NCI-H526 treated with DMSO at 0.1 percent for 48 hours (cell line): ENCODE measurements at places on chromosomes 7 and 10.
A peak's percentile ranks its signal among the peaks of the same experiment; 100 is the strongest.

DNA sequence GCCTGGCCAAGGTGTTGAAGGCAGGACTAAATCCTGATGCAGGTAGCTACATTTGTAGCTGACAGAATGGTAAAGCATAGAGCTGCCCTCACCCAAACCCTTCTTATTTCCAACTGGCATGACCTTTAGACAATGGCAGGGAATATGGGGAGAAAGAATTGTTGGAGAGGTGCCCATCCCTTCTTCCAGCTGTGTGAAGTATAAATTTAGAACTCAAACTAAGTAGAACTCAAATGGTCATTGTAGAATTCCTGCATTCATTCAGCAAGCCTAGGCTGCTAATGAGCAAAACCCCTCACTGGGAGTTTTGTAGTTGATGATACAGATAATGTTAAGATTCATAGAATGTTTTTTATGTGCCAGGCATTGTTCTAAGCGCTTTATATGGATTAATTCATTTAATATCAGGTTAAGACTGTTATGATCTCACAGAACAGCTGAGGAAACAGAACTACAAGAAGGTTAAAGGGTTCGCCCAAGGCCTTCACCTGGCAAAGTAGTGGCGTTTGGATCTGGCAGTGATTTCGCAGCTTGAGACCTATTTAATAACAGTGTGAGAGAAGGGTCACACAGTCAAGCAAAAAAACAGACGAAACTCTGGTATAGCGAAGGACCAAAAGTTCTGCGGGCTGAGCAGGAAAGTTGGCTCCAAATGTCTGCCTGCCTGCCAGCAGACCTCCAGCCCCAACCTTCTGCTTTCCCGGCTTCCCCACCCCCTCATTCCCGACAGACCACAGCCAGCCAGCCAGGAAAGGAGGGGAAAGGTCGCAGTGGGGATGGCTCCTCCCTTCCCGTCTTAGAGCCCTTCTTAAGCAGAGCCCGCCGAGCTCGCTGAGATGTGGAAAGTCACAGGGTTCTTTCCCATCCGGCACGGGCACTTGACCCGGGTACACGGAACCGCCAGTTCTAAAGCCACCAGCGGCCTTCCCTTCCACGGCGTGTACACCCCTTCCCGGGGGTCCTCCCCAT lies 1.6 kb upstream of the HILPDA start:
- no peak for DNase-seq

DNA sequence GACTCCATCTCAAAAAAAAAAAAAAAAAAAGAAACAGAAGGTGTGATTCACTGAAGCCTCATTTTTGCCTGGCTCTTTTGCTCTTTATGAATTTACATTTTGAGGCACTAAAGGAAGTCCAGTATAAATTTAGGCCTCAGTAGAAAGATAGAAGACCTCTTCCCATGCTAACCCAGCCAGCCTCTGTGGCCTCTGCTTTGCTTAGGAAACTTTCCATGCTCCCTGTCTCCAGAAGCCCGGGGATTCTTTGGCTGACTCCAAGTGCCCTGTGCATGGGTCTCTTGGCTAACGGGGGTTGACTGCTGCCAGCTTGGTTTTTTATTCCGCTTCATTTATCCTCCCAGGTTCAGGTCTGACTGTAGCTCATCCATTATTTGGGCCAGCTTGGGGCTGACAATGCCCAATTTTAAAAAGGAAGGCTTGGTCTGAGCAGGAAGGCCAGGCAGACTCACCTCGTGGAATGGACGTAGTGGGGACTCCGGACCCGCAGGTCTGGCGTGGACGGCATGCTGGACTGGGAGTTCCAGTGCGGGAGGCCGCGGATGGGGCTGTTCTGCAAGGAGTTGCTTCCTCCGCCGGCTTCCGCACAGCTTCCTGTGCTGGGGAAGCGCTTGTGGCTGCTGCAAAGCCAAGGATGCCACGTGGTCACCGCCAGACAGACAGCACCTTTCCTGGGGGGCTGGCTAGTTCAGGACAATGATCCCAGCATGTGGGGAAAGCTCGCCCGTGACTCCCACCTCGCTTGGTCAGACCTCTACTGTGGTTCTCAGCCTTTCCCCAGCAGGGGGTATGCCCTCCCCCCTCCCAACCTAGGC lies 72.3 kb downstream of the PRPF18 start:
- no peak for DNase-seq

DNA sequence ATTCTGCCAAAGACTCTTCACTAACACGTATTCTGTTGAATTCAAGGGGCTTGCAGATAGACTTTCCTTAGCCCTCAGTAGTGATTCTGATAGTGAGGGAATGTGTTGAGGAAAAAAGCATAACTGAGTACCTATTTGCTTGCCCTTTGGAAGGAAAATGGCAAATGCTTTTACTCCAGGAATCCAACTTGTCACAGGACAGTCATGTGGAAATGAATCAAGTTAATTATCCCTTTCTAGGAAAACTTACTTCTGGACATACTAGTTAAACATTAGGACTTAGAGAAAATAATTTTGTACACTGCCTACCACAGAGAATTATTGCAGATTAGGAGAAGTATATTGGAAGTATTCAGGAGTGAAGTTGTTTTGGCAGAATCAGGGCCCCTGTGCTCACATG lies 148.9 kb upstream of the SLC13A1 start:
- no peak for DNase-seq

- DNase-seq, result no peak
Measured at GRCh38 chr10:13633689-13634088, 46.9 kb downstream of the PRPF18 start.

DNA sequence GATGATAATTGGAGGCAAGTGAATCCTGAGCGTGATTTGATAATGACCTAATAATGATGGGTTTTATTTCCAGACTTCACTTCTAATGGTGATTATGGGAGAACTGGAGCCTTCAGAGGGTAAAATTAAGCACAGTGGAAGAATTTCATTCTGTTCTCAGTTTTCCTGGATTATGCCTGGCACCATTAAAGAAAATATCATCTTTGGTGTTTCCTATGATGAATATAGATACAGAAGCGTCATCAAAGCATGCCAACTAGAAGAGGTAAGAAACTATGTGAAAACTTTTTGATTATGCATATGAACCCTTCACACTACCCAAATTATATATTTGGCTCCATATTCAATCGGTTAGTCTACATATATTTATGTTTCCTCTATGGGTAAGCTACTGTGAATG lies 79.6 kb downstream of the CFTR start:
- DNase-seq, result no peak

GRCh38 chr7:134874407-134874806 lies 95.0 kb downstream of the CALD1 start:
- no peak for DNase-seq

DNA sequence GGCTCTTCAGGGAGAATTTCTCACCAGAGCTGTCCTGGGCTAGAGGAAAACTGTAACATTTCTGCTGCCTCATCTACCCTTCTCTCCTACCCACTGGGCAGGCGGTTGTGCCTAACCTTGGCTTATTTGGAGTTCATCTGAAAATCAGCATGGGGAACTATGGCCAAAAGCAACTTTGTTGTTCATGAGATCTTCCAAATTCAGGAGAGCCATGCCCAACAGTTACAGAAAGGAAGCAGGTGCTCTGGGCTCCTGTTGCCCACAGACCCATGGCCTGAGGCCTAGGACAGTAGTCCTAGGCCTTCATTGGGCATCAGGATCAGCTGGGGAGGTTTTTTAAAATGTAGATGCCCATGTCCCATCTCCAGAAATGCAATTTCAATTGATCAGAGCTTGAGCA lies 85.2 kb downstream of the GRID1 start:
- no peak for DNase-seq

DNA sequence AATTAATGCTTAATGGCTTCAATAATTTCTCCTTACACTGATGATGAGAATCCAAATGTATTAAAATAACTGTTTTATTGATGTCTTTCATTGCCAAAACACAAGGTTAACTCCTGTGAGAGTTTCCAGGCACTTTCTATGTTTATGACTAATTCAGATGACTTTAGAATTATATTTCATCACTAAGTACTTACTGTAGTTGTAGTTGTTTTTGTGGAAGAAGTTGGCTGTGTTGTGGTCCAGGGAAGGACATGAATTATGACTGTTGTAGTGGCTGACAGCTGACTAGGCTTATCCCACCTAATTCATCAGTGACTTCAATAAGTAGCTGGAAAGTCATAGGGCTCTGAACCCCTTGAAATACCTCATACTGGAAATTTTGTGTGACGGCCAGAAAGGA lies 254.8 kb downstream of the HGF start:
- no peak for DNase-seq

GRCh38 chr7:152292897-152293296 lies 142.9 kb downstream of the KMT2C start:
- no peak for DNase-seq

- DNase-seq, result peak; percentile 50
Measured at GRCh38 chr7:108146070-108146842, 16.1 kb upstream of the LAMB4 start.
